Amygdala (tissue), 56 donors: ENCODE measurements at places on chromosomes 5 and 9.

GRCh38 chr5:16574789-16575721 lies 41.7 kb downstream of the RETREG1 start:
- no peak for DNase-seq

GRCh38 chr5:111853748-111854147 lies 96.8 kb upstream of the NREP start:
- peak; percentile 18 for DNase-seq

DNA sequence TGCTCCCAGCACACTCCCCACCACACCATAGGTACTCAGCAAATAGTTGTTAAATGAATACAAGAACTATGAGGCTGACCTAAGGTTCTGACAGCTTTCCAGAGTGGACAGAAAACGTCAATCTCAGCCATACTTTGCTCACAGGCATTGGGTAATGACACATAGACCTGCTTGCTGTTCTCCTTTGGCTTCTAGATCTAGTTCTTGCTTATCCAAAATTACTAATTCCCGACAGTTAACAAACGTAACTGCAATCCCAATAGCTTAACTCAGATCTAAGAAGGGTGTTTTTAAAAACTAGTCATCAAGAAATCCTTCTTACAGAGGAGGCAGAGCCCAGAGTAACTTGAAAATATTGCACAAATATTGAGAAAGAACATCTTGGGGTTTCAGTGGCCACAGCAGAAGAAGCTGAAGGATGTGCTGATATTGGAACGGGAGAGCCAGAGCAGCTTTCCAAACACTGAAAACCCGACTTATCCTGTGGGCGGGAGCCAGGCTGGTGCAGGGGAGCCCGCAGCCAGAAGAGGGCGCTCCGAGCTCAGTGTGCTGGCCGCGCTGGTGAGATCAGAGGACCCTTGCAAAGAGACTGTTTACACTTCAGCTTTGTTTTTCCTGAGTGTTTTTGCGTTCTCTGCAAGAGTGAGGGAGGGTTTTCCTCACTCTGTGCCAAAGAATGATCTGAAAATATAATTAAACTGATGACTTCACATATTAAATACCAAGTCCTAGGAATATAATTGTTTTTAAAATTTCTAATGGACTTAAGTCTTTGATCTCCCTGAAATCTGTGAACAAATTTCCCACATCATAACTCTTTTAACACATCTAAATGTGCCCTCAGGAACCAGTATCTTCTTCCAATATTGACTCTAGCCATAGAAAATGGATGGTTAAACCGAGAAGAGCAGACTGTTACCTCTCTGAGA lies 30.3 kb downstream of the FGF1 start:
- DNase-seq: peak; percentile 37

- DNase-seq: no peak
Observed at GRCh38 chr5:5316334-5316733, 106.1 kb upstream of the ICE1 start.

GRCh38 chr5:501105-501830 lies 23.0 kb downstream of the SLC9A3 start:
- DNase-seq: no peak

- DNase-seq: no peak
Observed at GRCh38 chr9:35813434-35814105, 1.3 kb downstream of the HINT2 start.

GRCh38 chr5:154157483-154158378 lies 32.8 kb upstream of the GALNT10 start:
- no peak for DNase-seq

- no peak for DNase-seq
Observed at GRCh38 chr9:136624184-136624951, 38.3 kb upstream of the EGFL7 start.
